Fibroblast of mammary gland (primary cell): ENCODE measurements at places on chromosomes 2 and 18.
A peak's percentile ranks its signal among the peaks of the same experiment; 100 is the strongest.

DNA sequence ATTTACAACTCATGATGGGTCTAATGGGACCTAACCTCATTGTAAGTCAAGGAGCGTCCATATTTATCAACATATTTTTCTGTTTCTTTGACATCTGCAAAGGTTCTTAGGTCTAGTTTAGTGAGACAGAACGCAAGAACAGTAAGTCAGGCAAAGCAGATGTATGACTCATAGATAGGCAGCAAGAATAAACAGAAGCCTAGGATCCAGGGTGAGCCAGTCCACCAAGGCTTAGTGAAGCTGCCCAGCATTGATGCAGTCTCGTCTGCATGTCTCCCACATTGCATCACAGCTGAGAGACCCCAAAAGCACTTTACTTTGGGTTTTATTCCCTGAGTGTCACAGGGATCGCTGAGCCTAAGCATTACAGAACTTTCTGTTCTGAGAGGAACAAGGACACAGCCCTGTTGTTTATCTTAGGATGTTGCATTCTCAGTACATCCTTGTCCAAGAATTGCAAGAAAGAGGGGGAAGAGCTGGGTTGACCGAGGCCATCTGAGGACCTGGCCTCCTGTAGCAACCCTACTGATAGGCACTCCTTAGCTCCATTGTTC is 29.6 kb upstream of the TMEM177 start:
- DNase-seq, result peak; percentile 44

GRCh38 chr2:237278568-237278967 is 135.4 kb downstream of the COL6A3 start:
- DNase-seq, result peak; percentile 98

GRCh38 chr18:35982409-35983114 is 10.1 kb downstream of the RMP24 start:
- DNase-seq, result peak; percentile 76

DNA sequence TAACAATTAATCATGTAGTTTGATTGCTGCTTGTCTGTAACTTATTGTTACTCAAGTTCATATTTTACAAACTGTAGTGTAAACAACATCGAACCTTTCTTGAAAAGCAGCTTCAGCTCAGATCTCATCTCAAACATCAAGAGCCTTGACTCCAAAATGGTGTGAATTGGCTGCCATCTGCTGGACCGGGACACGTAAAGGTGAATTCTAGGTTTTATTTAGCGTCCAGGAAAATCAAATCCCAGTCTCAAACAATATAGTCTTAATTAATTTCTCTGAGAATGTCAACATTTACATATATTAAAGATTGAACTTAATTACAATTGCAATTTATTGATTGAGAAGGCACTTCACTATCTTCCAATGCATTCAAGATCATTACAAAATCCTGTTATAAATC is 453.0 kb downstream of the GALR1 start:
- peak; percentile 33 for DNase-seq

DNA sequence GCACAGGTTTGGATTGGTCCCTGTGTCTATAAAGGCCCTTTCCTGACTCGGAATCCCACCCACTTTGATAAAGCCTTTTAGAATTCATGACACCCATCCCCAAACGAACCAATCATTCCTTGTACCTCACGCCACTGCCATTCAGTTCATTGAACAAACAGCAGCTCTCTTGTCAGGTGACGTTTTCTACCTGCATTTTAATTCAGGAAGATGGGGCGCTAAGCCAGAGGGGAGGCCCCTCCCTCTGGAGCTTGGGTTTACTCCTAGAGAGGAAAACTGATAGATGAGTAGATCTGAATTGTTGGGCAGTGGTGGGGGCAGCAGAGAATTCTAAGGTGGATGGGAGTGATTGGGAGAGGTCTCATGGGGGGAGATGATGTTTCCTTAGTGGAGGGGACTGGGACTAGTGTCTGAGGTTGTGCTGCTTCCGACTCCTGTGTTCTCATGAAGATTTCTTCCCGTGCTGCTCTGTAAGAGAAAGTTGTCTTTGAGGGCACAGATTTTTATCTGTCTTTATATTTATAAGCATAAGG is 9.6 kb downstream of the RRM2 start:
- DNase-seq, result no peak

GRCh38 chr2:148527488-148528340 is 116.8 kb upstream of the EPC2 start:
- no peak for DNase-seq

- no peak for DNase-seq
Observed at GRCh38 chr2:58052978-58053377, 6.4 kb downstream of the VRK2 start.

DNA sequence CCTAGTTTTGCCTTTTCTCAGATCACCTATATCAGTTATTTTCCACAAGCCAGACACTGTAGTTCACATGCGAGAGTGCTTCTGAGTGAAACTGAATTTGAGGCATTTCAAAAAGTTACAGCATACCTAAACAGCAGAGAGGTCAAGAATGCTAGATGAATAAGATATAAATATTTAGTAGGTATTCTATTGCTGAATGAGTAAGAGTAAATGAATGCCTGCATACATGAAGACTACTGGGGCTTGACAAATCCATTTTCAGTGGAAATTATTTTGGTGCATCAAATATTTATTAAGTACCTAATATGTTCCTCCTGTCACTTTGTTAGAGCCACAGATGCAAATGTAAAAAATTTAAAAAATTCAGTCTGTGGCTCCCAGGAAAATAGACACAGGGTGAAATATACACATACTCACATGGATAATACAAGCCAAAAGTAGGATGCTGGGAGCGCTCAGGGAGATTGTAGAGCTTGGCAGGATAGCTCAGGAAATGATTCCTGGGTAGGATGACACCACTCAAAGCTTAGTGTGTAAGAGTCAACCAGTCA is 27.6 kb upstream of the CDC42EP3 start:
- DNase-seq, result peak; percentile 33

DNA sequence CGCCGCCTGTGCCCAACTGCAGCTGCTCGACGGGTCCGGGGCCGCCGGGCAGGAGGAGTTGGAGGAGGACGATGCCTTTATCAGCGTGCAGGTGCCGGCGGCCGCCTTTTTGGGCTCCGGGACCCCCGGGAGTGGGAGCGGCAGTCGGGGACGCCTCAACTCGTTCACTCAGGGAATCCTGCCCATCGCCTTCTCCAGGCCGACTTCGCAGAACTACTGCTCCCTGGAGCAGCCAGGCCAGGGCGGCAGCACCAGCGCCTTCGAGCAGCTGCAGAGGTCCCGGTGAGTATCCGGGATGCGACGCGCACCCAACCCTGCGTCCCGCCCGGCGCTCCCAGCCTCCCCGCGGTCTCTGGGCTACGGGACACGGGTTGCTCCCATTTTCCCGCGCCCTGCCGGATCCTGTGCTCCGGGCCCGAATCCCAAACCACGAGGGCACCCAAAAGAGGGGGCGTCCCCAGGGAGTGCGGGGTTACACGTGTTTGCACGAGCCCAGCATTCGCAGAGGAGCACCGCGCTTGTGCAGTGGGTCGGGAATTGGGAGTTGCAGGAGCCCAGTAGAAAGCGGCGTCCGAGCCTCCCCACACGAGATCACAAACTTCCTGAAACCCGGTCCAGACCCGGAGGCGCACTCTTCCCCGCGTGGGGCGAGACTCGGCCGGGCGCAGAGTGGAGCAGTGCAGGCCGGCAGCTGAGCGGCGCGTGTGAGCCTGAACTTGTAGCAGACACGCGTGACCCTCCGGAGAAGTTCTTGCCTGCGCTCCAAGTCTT is 1.2 kb downstream of the CABLES1 start:
- no peak for DNase-seq

GRCh38 chr2:118269408-118270051 is 181.3 kb downstream of the INSIG2 start:
- DNase-seq, result no peak

DNA sequence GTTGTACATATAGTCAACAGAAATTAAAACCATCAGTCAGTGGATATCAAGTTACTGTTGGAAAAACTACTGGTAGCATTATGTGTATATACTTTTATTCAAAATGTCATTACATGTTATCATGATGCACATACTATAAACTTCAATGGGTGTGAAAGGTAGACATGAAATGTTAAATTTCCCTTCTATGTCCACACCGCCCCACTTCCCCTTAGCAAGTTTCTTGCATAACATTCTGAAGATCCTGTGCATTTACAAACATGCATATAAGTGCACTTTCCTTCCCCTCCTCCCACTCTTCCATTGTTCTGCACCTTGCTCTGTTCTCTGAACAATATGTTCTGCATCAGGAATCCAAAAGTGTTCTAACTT is 16.6 kb upstream of the HK2 start:
- no peak for DNase-seq

DNA sequence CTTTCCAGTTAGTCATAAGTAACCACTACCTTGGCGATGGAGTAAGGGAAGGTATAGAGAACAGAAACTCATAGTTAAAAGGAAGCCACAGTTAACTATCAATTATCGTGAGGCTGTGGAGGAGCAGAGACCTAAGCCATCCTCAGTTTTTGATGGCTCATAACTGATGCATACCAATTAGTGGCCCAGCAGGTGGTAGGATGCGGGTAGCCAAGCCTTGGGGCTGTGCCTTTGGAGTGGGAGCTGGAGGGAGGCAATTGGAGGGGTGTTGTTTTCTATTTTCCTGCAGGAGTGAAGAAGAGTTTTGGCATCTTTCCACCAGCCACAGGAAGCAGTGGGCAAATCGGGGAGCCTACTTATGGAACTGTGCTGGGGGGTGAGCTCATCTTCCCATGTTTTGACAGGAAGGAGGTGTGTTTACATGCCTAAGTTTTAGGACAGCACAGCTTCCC is 194.8 kb downstream of the TPGS2 start:
- no peak for DNase-seq

DNA sequence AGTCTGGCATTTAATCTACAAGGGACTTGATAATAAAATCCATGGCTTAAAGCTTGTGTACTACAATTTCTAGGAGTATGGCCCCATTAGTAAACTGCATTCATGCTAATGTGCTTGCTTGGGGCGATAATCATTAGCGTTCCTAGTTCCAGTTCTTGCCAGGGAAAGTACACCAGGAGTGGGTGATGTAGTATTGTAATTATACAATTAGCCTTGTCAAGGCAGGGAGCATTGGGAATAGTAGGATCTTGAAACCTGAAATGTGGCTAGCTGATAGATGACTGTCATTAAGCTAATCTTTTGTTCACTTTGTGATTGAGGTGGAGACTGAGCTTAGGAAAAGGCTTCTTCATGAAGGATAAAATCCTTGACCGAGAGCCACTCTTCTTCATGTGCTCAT is 989.2 kb downstream of the CPS1 start:
- DNase-seq, result no peak

DNA sequence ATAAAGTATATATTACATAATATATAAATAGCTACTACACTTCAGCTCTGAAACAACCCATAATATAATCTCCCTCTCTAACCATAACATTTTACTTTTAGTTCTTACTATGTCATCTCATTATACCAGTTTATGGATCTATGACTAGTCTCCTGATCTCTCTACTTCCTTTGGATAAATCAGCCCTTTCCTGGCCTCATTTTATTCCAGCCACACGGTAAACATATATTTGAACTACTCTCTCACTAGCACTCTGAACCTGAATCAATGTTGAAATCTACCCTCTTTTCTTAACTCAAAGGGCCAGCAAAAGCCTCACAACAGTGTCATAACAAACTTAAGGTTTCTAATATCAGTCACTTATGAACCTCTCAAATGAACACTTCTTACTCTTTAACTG is 62.6 kb downstream of the BAZ2B start:
- no peak for DNase-seq

- DNase-seq, result no peak
Observed at GRCh38 chr2:230906471-230907230, 18.4 kb downstream of the GPR55 start.

GRCh38 chr2:138356178-138356577 is 145.4 kb upstream of the SPOPL start:
- peak; percentile 84 for DNase-seq

DNA sequence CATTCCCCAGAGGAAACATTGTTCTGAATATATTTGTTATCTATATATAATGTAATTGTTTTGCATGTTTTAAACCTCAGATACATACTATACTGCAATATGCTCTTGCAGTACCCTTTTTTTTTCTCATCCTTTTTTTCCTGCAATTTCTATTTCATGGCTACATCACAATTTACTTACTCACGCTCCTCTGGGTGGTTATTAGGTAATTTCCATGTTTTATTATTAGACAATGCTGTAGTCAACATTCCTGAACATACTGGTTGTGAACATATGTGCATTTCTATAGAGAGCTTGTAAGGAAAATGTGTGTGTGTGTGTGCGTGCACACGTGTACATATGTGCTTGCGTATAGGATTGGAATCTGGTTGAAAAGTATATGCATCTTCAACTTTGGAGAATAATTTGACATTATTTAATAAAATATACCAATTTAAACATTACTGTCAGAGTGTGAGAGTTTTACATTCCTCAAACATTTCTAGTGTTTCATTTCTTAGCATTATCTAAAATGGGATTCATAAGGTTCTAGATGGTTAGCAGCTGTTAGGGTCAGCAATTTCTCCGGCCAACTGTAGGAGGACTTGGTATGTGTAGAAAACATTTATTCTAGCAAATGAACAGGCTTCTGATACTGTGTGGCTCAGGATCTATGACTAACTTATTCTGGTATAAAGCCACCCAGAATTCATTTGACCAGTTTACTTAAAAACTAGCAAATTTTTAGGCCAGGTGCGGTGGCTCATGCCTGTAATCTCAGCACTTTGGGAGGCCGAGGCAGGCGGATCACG is 22.4 kb downstream of the NCOA1 start:
- DNase-seq, result peak; percentile 46

DNA sequence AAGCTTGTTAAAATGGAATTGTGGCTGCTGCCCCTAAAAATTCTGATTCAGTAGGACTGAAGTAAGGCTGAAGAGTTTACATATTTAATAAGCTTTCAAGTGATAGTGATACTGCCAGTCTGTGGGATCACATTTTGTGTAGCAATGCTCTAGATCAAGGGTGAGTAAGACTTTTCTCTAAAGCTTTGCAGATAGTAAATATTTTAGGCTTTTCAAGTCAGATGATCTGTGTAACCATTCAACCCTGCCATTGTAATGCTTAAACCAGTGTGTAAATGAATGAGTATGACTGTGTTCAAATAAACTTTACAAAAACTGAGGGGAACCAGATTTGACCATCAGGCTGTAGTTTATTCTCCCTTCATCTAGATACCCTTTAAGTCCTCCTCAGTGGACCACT is 92.7 kb downstream of the PIK3C3 start:
- DNase-seq, result peak; percentile 41

GRCh38 chr2:3320910-3321605 is 56.6 kb downstream of the EIPR1 start:
- DNase-seq, result no peak

GRCh38 chr18:55007602-55008001 is 48.3 kb upstream of the CCDC68 start:
- no peak for DNase-seq
